RWPE2 (cell line): ENCODE measurements at places on chromosomes 3 and 15.
A peak's percentile ranks its signal among the peaks of the same experiment; 100 is the strongest.

DNA sequence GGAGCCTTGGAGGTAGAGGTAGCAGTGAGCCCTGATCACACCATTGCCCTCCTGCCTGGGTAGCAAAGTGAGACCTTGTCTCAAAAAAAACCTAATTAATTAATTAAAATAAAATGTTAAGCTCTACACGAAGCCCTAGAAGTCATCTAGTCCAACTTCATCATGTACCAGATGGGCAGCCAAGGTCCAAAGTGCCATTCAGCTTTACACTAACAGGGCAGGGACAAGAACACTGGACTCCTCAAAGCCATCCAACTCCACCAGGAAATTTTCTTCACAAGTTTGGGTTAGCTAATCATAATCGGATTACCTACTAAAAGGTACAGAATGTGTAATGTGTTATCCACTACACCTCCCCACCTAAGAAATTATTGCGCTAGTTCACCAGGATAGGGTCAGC lies 48.8 kb downstream of the WWTR1 start:
- H3K27ac ChIP-seq = no peak overlapping the region
- peaks cover 6% of the 10 kb centered on the region; the same call in 1 of the 2 replicates for H3K36me3 ChIP-seq
- peaks cover 22% of the 10 kb centered on the region for H3K4me1 ChIP-seq
- H3K4me3 ChIP-seq = no peak overlapping the region
- no peaks in the 10 kb centered on the region for H3K27me3 ChIP-seq

- no peaks in the 10 kb centered on the region for H3K36me3 ChIP-seq
- DNase-seq = no peak
- no peak overlapping the region for H3K4me3 ChIP-seq
- H3K4me1 ChIP-seq = no peaks in the 10 kb centered on the region
- H3K27me3 ChIP-seq = no peaks in the 10 kb centered on the region
Measured at GRCh38 chr3:194197981-194198695, 62.2 kb downstream of the HES1 start.

GRCh38 chr3:183239046-183239445 lies 14.0 kb upstream of the B3GNT5 start:
- DNase-seq = no peak
- H3K27ac ChIP-seq = no peak overlapping the region
- no peaks in the 10 kb centered on the region for H3K4me1 ChIP-seq
- no peak overlapping the region for H3K4me3 ChIP-seq

- no peak for DNase-seq
- H3K36me3 ChIP-seq = no peaks in the 10 kb centered on the region
- peaks cover 30% of the 10 kb centered on the region for H3K27me3 ChIP-seq
Measured at GRCh38 chr15:53110999-53111398, 320.9 kb upstream of the ONECUT1 start.

- H3K27ac ChIP-seq = no peak overlapping the region
- no peaks in the 10 kb centered on the region for H3K27me3 ChIP-seq
- peaks cover 4% of the 10 kb centered on the region for H3K4me1 ChIP-seq
- no peak overlapping the region for H3K4me3 ChIP-seq
- DNase-seq = no peak
Measured at GRCh38 chr3:114126461-114126860, 52.4 kb downstream of the DRD3 start.

DNA sequence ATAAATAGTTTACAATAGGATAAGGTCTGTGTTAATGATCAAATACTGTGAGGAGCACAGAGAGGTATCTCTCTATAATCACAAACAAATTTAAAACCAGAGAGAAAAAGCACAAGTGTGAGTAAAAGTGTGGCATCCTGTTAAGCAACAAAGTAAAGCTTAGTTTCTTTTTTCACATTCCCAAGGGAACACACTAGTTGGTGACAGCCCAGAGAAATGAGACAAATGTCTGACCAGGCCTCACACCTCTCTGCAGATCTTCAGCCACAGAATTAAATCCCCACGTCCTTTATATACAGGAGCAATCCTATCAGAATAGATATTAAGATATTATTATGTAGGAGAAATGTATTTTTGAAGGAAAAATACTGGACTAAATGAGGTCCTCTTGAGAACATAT lies 2.7 kb downstream of the FBN1 start:
- no peak overlapping the region for H3K4me3 ChIP-seq
- H3K27me3 ChIP-seq = no peaks in the 10 kb centered on the region
- no peak overlapping the region for H3K27ac ChIP-seq
- no peak for DNase-seq

DNA sequence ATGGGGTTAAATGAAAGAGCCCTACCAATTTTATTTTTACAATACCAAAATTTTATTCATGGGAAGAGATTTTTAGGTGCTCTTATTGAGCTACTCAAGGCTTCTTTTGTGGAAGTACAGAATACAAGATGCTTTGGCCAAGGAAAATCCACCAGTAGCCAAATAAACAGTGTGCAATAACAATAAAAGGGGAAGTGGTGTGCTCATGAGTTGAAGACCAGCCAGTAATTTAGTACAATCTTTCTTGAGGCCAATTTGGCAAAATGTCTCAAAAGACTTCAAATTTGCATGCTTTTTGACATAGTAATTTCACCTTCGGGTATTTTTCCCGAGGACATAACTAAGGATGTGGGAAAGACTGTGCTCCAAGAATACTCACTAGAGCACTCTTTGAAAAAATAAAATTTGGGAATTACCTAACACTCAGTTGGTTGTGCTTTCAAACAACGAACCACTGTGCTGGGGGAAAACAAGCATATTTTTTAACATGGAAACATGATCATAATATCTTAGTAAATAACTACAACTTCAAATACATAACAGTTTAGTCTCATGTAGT lies 294.0 kb downstream of the DIPK2A start:
- H3K36me3 ChIP-seq = no peaks in the 10 kb centered on the region
- H3K27ac ChIP-seq = no peak overlapping the region
- no peaks in the 10 kb centered on the region for H3K27me3 ChIP-seq
- no peak for DNase-seq
- H3K4me3 ChIP-seq = no peak overlapping the region

DNA sequence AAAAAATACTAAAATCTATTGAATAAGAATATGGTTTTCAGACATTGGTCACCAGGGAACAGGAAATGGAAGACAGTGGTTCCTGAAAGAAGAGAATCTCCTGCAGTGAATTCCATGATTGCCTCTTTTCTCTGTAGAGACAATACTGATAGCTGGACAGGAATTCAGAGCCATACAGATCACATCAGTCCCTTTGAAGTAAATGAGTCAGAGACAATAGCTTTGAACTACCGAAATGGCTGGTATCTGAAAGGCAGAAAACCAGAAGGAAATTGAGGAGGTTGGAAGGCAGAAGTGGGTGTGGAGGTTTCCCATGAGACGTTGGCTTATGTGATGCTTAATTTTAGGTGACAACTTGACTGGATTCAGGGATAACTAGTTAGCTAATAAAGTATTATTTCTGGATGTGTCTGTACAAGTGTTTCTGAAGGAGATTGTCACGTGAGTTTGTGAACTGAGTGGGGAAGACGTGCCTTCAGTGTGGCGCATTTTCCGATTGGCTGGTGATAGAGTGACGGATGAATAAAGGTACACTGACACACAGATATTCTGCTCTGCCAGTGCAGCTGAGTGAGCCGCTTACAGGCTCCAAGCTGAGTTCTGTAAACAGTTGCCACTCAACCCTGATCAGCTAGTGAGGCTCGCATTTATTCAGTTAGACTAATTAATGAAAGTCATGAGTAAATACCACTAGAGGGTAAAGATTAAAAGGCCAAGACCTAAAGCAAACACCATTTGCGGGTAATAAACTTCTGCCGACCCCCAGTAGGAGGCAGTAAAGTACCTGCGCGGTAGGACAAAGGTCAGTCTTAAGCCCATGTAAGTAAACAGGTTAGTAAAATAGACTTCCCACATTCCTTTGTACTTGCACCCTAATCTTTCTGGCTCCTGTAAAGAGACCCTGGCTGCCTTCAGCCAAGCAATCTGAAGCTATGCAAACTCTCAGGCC lies 1298.6 kb downstream of the SI start:
- no peak for DNase-seq
- no peaks in the 10 kb centered on the region for H3K4me1 ChIP-seq
- H3K36me3 ChIP-seq = no peaks in the 10 kb centered on the region

DNA sequence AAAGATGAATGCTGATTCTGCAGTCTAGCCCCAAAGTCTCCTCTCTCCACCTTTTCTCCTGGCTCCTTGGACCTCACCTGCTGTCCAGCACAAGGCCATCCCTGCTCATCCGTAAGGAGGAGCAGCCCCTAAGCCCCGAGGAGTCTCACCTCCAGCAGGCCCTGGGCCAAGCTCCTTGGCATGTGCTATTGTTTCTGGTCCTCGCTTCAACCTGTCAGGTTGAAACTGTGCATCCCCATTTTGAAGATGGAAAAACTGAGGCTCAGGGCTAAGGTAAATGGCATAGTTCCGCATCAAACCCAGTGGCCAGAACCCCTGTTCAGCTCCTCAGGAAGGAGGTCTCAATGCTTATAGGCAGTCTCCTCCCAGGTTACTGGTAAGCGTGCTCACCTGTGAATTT lies 26.1 kb downstream of the CHDH start:
- H3K4me3 ChIP-seq = no peak overlapping the region
- H3K4me1 ChIP-seq = no peaks in the 10 kb centered on the region
- no peak overlapping the region for H3K27ac ChIP-seq
- H3K27me3 ChIP-seq = no peaks in the 10 kb centered on the region

GRCh38 chr3:79085171-79085570 lies 682.6 kb downstream of the ROBO1 start:
- H3K27ac ChIP-seq = no peak overlapping the region
- H3K27me3 ChIP-seq = peaks cover 12% of the 10 kb centered on the region
- H3K36me3 ChIP-seq = no peaks in the 10 kb centered on the region
- H3K4me1 ChIP-seq = no peaks in the 10 kb centered on the region

GRCh38 chr3:120093119-120093910 lies 932 bp downstream of the GSK3B start:
- peaks cover 68% of the 10 kb centered on the region for H3K36me3 ChIP-seq
- H3K4me1 ChIP-seq = peaks cover 23% of the 10 kb centered on the region
- H3K4me3 ChIP-seq = peak overlapping the region; percentile 70
- H3K27me3 ChIP-seq = no peaks in the 10 kb centered on the region
- peak overlapping the region; percentile 97 for H3K27ac ChIP-seq

DNA sequence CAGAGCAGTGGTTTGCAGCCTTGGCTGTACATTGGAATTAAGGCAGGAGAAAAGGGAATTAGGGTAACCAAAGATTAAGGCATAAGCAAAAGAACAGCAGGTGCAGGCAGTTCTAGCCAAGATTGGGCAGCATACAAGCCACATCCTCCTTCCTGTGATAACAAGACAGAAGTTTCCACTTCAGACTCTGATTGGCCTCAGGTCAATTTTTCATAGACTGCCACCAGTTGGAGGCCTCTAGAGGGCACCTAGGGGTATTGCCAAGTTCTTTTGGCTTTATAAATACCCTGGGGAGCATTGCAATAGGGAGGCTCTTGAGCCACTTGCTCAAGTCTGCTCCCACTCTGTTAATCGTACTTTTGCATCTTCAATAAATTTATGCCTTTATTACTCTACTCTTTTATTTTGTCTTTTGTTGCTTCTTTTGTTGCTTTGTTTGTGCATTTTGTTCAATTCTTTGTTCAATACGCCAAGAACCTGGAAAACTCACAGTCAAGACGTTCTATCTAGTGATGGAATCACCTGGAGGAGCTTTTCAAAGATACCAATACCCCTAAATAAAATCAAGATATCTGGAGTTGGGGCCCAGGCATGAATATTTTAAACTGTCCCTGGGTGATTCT lies 32.2 kb upstream of the FMN1 start:
- no peaks in the 10 kb centered on the region for H3K4me1 ChIP-seq
- no peak for DNase-seq
- no peak overlapping the region for H3K4me3 ChIP-seq
- H3K36me3 ChIP-seq = no peaks in the 10 kb centered on the region
- no peak overlapping the region for H3K27ac ChIP-seq

DNA sequence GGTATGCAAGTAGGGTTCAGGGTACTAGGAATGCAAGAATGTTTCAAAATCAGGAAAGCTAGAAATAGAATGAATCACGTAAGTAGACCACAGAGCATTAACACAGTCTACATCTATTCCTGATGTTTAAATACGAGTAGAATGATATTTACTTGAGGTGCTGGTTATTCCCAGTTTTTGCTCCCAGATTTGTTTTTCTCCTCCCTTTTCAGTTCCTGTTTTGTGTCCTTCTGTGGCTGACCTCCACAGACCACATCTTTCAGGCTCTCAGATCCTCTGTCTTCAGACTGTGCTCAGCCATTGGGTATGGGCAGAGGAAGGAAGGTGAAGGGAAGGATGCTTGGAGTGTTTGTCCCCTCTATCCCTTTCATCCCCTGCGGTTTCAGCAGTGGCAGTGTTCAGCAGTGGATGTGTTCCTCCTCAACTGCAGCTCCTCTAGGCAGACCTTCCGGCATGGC lies 276.6 kb downstream of the ZNF621 start:
- H3K4me1 ChIP-seq = peaks cover 19% of the 10 kb centered on the region
- no peak for DNase-seq
- peak overlapping the region; percentile 76 for H3K27ac ChIP-seq
- no peak overlapping the region for H3K4me3 ChIP-seq
- H3K27me3 ChIP-seq = no peaks in the 10 kb centered on the region

- no peaks in the 10 kb centered on the region for H3K36me3 ChIP-seq
- no peaks in the 10 kb centered on the region for H3K27me3 ChIP-seq
- no peak overlapping the region for H3K4me3 ChIP-seq
- H3K4me1 ChIP-seq = peaks cover 9% of the 10 kb centered on the region
Measured at GRCh38 chr3:73804204-73804603, 179.5 kb upstream of the PDZRN3 start.

- no peak for DNase-seq
- H3K4me1 ChIP-seq = peaks cover 12% of the 10 kb centered on the region
- peak overlapping the region; percentile 47 for H3K27ac ChIP-seq
- H3K27me3 ChIP-seq = no peaks in the 10 kb centered on the region
Measured at GRCh38 chr3:188286087-188286513, 132.1 kb downstream of the LPP start.

- no peak within 1 kb of the TSS for H3K27ac ChIP-seq
- no peaks in the 10 kb centered on the region for H3K36me3 ChIP-seq
- peaks cover 29% of the 10 kb centered on the region for H3K4me1 ChIP-seq
- H3K27me3 ChIP-seq = no peaks in the 10 kb centered on the region
Measured at GRCh38 chr3:25427942-25428788, at the start of gene RARB. Gene RARB, plus strand, starts transcription at chr3:25428263. Its CDS starts 469 bp downstream, at chr3:25428732.

DNA sequence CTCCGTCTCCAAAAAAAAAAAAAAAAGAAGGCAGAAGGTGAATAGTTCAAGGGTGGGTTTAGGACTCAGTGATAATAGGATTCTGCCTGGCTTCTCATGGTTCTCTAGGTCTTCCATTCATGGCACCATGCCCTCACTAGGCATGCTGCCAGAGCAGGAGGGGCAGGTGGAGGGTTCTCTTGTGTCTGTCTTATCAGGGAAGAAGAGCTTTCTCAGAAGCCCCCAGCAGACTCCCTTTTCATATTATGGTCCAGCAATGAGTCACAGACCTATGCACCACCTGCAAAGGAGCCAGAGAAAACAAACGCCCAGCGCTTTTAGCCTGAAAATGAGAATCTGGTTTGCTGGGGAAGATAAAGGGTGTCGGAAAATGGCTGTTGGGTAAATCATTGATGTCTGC lies 3.0 kb downstream of the CCR2 start:
- no peaks in the 10 kb centered on the region for H3K4me1 ChIP-seq
- DNase-seq = no peak
- peaks cover 38% of the 10 kb centered on the region for H3K27me3 ChIP-seq
- no peak overlapping the region for H3K4me3 ChIP-seq

DNA sequence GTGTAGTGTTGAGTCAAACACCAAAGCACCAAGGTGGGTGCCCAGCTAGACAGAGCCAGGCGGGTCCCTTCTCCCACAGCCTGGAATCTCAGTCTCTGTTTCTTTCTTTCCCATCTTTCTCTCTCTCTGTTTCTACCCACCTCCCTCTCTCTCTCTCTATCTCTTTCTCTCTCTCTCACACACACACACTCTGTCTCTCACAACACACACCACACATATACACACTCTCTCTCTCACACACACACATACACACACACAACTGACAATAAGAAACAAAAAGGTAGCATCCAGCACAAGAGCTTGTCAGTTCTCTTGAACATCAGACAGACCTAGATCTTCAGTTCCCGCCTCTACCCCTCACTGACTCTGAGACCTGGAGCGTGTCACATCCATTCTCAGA lies 2.4 kb downstream of the TMEM40 start:
- DNase-seq = no peak
- H3K4me3 ChIP-seq = peak overlapping the region; percentile 35
- no peaks in the 10 kb centered on the region for H3K27me3 ChIP-seq
- H3K27ac ChIP-seq = peak overlapping the region; percentile 97
